Activated CD8-positive, alpha-beta memory T cell treated with anti-CD3 and anti-CD28 coated beads, Interleukin-2, amount 50 U/mL, for 48 hours (primary cell): ENCODE measurements at places on chromosomes 5 and 9.

DNA sequence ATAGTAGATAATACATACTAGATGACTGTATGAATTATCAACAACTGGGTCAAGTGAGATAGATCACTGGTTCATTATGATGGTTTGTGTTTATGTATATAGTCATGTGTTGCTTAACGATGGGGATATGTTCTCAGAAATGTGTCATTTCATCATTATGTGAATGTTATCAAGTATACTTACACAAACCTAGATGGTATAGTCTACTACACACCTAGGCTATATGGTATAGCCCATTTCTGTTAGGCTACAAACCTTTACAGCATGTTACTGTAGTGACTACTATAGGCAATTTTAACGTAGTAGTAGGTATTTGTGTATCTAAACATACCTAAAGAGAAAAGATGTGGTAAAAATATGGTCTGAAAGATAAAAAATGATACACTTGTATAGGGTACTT, 31.0 kb downstream of the TMEM38B start:
- no peak for DNase-seq

DNA sequence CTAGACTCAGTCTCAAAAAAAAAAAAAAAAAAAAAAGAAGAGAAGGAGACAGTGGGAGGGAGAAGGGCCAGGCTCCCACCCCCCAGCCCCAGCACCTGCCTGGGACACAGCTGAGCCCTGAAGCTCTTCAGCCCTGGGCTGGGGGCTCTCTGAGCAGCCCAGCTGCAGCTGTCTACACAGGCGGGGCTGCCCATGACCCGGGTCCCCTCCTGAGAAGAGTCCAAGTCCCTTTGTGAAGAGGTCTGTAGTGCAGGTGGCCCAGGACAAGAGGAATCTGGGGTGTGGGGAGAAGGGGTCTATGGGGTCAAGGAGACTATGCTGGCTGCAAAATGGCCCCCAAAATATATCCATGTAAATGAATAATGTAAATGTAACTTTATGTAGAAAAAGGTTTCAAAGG, 6.7 kb upstream of the LCN2 start:
- DNase-seq = no peak

- no peak for DNase-seq
These were observed 233.7 kb downstream of the SPOCK1 start for GRCh38 chr5:137265457-137265856.

- no peak for DNase-seq
These were observed 61.6 kb upstream of the SPTLC1 start for GRCh38 chr9:92176800-92177185.

- DNase-seq = no peak
These were observed 23.1 kb downstream of the SMAD5 start for GRCh38 chr5:136155761-136156160.

DNA sequence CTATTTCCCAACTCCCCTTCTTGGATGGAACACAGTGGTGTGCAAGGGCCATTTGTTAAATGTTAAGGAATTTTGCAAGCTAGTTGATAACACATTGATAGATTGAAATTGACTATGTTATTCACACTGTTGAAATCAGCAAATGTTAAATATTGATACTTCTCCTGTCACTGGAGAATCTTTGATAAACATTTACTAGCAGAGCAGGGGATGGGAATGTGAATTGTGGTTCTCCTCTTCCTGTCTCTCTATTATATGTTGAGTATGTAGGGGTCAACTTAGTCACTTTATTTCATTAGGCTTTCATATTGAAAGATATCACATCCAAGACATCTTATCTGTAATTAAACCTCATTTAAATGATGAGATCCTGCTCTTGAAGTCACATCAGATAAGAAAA, 533.9 kb downstream of the TLR4 start:
- DNase-seq = no peak

- DNase-seq = no peak
These were observed 148.8 kb downstream of the MTX3 start for GRCh38 chr5:79842006-79842881.

- no peak for DNase-seq
These were observed 229.0 kb downstream of the ELAVL2 start for GRCh38 chr9:23596913-23597634.
